H54 (cell line): ENCODE measurements at places on chromosomes 11 and 22.

- no peak for DNase-seq
Measured at GRCh38 chr22:32576553-32577253, 102.1 kb downstream of the FBXO7 start.

GRCh38 chr11:132106096-132106982 lies 735.9 kb downstream of the NTM start:
- DNase-seq, result no peak

- no peak for DNase-seq
Measured at GRCh38 chr11:110022548-110022947, 70.6 kb upstream of the ZC3H12C start.

DNA sequence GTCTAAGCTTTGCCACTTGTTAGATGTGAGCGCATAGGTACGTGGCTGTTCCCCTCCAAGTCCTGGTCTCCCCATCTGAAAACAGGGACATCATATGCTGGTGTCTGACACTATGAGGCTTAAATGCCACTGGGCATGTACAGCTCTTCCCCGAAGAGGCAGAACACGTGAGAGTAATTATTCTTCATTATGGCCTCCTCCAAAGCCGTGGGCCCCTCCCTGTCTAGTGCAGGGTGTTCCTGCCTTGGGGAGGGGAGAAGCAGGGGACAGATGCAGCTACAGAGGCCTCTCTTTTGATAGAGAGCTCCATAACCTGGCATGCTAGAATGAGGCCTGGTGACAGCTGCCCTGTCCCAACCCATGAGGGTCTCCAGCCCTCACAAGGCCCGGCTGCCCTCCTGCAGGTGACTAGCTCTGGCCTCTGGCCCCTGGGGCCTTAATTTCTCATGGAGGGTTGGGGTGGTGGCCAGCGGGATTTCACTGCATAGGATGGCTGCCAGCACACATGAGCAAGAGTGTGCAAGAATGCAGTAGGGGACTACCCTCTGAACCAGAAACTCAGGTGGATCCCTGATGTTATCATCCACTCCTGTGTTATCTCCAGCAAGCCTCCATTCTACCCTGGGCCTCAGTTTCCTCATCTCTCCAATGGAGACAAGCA lies 334.6 kb downstream of the MN1 start:
- DNase-seq, result no peak

GRCh38 chr11:130096042-130096441 lies 26.3 kb downstream of the APLP2 start:
- no peak for DNase-seq

DNA sequence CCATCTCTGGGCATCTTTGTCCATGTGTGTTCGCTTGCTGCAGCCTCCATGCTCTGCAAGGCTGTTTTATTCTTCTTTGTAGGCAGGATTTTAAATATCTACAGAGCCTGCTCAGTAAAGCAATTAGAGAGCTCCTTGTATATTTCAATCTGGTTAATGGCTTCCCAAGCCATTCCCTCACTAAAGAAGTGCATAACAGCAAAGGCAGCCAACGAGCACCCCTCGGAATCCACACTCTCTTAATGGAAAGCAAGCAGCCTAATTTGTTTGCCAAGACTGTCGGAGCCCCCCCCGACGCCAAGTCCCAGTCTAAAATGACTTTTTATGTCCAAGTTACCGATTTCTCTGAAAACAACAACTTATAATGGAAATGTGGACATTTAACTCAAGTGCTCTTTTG lies 123.6 kb downstream of the ARL14EP start:
- DNase-seq, result no peak

- no peak for DNase-seq
Measured at GRCh38 chr11:45541693-45542434, 123.6 kb downstream of the CHST1 start.

DNA sequence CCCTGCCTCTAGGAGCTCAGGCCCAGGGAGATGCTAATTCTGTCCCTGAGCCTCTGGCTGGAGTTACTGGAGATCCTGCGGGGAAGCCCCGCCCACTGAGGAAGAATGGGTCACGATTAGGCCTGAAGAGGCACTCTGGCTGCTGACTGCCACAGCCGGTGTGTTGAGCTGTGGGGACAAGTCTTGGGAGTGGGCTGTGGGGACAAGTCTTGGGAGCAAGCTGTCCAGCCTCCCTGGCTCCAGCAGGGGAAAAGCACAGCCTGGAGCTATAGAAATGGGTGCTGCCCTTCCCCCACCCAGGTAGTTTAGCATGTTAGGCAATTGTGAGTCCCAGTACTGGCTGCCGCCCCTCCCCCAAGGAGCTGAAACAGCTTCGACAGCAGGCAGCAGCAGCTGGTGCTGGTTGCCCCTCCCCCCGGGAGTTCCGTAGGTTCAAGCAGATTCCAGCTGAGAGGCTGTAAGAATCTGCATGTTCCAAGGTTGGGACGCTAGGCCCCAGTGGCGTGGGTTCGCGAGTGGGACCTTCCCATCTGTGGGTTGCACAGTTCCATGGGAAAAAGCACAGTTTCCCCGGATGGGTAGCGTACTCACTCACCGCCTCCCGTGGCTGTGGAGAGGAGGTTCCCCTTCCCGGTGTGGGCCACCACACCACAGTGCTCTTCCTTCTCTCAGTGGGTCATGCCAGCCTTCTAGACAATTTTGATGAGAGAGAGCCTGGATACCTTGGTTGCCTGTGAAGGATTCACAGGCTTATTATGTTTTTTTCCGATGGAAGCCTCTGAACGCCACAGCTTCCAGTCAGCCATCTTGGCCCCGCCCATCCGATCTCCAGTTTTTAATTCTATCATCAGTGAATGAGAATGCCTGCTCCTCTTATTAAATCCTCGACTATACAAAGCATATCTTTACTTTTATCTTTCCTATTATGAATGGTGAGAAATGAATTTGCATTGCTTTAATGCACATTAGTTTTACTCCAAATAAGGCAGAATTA lies 61.5 kb downstream of the MSANTD4 start:
- no peak for DNase-seq

DNA sequence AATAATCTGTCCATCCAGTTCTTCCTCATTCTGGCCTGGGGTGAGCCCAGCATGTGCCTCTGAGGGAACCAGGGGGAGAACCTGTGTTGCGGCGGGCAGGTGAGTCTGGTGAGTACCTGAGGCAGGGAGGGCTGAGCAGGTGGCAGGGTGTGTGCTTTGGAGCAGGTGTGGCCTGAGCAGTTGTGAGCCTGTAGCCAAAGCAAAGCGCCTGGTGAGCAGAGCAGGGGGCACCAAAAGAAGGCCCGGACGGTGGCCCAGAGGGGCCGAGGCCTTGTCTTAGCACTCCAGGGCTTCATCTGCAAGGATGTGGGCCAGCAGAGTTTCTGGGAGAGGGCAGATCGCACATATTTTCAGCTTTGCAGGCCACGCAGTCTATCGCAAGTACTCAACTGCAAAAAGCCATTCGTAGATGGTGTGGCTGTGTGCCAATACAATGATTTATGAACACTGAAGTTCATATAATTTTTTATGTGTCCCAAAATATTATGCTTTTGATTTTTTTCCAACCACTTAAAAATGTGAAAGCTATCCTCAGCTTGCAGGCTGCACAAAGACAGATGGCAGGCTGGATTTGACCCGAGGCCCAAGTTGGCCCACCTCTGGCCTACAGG lies 8.7 kb downstream of the GLB1L2 start:
- no peak for DNase-seq

- DNase-seq, result no peak
Measured at GRCh38 chr11:71064702-71065515, 187.5 kb downstream of the SHANK2 start.

- DNase-seq, result no peak
Measured at GRCh38 chr22:45977003-45977411, at the start of gene WNT7B. TSS of gene WNT7B (minus strand) at chr22:45977162. CDS start at chr22:45976754, 408 bp downstream.

DNA sequence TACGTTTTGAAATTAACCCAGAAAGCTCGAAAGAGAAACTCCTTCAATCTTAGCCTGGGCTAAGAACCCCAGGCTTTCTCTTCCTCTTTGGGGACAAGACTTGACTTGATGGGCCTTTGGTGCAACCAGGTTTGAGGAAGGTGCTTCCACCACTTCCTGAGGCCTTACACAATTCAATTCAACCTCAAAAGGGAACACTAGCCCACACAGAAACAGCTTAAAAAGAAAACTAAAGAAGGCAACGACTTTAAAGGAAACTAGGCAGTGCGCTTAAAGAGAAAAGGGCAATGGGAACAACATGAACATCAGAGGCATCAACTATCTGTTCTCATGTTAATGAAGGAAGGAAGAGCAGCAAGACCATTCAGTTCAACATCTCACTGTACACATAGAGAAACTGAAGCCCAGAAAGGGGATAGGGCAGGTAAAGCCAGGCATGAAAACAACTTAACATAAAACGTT lies 24.8 kb downstream of the PAK1 start:
- DNase-seq, result no peak

DNA sequence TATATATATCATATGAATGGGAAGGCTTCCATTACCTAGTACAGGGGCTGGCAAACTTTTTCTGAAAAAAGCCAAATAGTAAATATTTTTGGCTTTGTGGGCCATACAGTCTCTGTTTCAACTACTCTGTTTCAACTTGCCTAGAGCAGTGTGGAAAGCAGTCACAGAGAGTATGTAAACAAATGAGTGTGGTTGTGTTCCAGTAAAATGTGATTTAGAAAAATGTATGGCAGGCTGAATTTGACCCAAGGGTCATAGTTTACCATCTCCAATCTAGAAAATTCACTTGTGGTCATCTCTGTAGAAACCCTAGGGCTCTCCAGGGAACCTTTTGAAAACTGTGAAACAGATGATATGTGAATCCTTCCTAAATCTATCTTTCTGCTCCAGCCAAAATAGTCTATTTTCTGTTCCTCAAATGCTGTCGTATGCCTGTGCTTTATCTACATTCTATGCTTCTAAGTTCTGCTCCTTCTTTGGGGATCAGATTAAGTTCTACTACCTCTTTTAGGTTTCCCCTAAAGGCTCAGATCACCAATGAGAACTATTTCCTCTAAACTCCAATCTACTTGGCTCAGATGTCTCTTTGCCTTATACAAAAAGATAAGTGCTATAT lies 356.2 kb downstream of the METTL15 start:
- DNase-seq, result no peak

DNA sequence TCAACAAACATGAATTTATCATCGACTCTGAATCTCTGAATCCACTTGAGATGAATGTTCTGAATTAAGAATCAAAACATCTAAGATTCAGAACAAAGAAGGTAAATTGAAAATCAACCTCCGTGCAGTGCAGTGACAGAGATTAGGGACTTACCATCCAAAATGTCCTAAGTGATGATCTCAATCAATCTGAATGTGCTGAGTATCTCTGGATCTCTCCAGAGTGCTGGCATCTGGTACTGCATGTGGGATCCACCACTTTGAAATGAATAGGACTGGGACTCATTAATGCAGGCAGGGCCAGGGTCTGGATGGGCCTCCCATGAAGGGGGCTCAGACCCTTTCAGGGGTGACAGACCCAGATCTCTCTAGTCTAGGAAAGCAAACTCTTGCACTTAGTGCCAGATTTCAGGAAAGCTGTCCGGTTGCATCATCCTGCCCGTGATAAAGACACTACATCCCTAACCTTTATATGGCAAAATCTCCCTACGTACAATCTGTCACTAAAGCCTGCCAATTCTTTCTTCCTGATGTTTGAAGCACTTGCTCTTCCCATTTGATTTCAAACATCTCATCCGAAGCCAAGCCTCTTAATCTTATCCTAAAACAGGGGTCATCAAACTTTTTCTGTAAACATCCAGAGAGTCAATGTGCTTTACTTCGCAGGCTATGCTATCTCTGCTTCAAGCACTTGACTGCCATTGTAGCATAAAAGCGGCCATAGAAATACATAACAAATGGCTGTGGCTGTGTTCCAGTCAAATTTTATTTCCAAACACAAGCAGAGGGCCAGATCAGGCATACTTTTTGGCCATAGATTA lies 263.3 kb downstream of the LARGE1 start:
- no peak for DNase-seq

DNA sequence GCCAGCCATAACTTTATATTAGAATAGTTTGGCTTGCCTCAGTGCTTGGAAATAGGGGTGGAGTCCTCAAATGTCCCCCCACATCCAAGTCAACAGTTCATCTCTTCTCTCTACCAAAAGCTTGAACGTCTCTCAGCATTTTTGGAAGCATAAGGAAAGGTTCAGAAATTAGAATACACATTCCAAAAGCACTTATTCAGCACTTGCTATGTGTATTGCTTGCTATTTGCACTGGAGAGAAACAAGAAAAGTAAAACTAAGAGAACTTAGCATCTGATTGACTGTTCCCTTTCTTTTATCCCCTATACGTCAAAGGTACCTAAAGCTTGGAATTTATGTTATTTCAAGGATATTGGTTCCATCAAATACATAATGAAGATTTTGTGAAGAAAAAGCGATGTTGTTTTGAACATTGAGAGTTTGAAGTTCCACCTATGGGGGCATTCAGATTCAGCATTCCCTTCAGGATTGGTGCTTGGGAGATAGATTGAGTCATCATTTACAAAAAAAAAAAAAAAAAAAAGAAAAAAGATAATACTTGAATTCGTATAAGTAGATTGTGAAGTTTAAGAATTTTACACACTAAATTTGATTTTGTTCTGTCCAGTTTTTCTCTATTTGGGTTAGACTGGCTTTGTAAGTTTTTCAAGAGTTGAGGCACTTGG lies 1.3 kb downstream of the TBRG1 start:
- DNase-seq, result no peak
